ENCODE measurements at places on chromosomes 11 and 22.

- no peak for DNase-seq
These were observed 12.8 kb upstream of the MRGPRD start for GRCh38 chr11:68993546-68993945.

DNA sequence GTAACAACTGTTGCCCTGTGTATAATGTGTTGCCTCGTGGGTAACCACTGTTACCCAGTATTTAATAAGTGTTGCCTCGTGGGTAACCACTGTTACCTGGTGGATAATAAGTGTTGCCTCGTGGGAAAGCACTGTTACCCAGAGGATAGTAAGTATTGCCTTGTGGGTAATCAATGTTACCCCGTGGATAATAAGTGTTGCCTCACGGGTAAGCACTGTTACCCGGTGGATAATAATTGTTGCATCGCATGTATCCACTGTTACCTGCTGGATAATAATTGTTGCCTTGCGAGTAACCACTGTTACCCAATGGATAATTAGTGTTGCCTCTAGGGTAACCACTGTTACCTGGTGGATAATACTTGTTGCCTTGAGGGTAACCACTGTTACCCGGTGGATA, 17.1 kb upstream of the NXPE4 start:
- DNase-seq = no peak

GRCh38 chr22:27679693-27680488, 121.7 kb downstream of the MN1 start:
- no peak for DNase-seq

GRCh38 chr22:26848244-26848920, 191.0 kb downstream of the MIAT start:
- no peak for DNase-seq

DNA sequence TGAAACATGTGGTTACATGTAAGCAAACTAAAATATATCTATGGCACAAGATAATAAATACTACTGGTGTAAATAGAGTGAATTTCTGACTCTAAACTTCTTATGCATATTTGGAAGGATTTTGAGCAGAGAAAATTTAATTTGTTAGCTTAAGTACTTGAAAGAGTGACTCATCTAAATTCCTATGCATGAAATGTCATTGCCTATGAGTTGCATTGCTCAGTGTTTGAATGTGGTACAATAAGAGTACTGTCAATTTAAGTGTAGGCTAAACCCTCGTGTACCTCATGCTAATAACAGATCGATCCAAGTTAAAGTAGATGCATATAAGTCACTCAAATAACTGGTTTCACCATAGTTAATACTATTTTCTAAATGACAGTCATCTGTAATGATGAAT, 5.3 kb upstream of the CARD18 start:
- DNase-seq = no peak

DNA sequence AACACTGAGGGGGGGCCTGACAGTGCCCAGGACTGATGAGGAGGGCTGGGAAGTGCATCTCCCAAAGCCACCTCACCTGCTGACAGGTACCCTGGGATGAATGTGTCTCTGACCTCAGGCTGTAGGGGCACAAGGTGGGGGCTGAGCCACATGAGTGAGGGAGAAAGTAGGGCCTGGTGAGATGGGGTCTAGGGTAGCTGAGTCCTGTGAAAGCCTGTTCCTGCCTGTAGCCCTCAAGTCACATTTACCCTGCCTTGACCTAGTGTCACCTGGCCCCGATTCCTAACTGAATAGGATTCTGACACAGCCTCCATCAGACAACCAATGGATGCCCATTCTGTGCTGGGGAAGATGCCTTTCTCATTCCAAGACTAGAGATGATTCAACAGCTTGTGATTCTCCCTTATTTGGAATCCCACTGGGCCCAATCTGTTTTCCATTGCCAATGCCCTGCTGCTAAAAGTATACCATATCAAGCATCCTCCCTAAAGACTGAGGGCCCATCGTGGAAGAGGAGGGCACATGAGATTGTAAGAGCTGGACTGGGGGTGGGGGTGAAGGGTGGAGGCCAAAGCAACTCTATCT, 11.1 kb upstream of the RFPL1 start:
- no peak for DNase-seq

DNA sequence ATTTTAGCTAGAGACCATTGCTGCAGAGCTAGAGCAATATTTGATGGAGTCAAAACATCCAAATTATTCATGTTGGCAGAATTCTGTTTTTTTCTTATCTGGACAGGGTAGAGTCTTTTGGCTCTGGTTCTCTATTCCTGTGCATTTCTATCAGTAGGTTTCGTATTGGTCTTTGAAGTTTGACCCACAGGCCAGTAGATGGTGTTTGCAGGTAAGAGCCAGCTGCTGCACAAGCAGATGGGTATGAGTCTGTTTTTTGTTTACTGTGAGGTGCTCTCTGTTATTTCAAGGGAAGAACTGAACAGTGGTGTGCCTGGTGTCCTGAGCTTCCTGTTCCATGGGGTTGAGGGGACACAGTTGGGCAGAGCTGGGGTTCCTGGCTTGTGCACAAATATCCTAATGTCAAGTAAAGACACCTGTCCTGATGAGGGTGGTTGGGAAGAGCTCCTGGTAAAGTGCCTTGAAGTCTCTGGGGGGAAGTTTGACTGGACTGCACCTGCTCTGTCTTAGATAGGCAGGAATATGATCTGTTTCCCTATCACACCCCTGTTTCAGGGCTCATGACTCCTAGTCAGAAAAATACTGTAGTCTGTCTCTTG, 34.0 kb upstream of the SLC22A25 start:
- DNase-seq = peak; percentile 11

- no peak for DNase-seq
These were observed 150.7 kb downstream of the MYO18B start for GRCh38 chr22:25892678-25893077.

DNA sequence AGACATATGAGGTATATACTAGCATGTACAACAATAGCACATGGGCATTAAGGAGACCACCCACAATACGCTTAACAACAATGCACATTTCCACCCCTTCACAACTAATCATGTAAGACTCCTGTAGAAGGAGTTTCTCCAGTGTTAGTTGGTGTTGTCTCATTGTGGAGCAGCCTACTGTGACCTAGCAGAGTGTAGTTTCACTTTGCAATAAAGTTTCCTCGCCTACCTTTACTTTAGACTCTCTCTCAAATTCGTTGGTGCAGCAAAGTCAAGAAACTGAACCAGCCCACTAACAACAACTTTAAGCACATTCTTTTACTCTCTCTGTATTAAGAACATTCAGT, 863.6 kb downstream of the FAM181B start:
- no peak for DNase-seq

DNA sequence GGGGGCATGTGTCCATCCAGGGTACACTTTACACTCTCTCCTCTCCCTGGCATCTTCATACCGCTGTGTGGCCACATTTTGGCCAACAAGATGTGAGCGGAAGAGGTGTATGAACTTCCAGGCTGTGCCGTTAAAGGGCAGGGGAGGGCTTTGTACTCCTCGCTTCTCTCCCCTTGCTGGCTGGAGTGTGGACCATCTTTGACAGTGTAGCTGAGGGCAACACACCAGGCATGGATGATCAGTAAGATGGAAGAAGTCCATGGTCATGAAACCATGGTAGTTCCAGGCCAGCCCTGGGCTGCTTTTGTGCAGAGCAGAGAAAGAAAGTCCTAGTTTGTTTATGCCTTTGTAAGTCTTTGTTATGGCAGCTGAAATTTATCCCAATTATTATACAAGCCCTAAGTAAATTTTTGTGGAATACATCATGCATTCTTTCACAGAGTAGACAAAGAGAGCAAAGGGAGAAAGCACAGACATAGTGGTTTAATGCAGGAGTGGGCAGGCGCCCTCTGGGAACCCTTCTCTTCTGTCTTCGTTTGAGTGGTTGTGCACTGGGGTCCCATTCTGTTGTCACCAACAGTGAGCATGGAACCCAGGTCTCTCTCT, 70.4 kb downstream of the FBXO7 start:
- no peak for DNase-seq

Data from NCI-H526 treated with DMSO at 0.1 percent for 48 hours (cell line).